NCI-H69 (cell line): ENCODE measurements at places on chromosomes 2 and 18.

GRCh38 chr2:170408461-170409163, 230.7 kb downstream of the MYO3B start:
- DNase-seq: peak; percentile 45

GRCh38 chr2:152942940-152943440, 224.6 kb downstream of the ARL6IP6 start:
- no peak for DNase-seq

DNA sequence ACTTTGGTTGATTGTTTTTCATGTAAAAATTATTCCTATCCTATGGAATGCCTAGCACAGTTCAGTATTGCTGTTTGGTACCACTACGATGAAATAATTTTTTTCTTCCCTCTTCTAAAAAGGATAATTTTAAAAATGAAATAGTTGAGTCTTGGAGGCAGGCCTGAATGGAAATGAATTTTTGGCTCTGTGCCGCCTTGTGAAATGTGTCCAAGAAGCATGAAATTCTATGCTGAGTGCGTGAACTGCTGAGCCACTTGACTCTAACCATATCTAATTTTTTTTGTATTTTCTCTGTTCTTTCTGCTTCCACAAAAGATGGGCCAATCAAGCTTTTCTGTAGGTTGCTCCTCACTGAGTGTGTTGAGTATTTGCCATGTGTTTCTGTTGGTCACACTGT, 95.0 kb downstream of the PRPF40A start:
- DNase-seq: no peak

DNA sequence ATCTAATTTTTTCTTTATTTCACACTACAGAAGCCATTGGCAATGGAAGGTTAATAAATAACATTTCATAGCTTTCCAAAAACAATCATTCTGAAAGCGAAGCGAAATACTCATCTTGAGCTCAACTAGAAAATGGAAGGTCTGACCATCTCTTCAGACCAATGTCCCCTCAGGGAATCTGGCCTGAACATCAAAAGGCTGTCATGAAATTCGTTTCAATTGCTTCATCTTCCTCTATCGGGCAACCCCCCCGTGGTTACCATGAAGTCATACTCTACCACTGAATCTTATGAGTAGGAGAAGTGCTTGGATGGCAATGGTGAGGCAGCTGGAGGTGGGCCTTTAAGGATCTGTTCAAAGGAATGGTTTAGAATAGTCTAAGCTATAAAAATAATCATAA, 22.9 kb upstream of the CYTIP start:
- no peak for DNase-seq

GRCh38 chr2:68907232-68907919, 36.2 kb upstream of the BMP10 start:
- DNase-seq: no peak

- no peak for DNase-seq
Measured at GRCh38 chr18:67302043-67302442, 214.5 kb downstream of the DSEL start.

DNA sequence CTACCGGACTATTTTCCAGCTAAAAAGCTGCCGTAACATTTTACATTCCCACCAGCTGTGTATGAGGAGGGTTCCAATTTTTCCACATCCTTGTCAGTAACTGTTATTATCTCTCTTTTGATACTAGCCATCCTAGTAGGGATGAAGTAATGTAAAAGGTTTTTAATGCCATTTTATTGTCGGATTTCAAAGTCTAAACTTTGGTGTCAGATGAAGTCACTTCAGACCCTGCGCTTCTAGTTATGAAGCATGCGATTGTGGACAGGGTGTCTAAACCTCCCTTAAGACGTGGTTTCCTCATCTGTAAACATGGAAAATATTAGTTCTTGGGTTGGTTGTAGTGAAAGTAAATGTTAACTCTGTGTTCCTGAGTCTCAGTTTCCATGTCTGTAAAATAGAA, 4.7 kb downstream of the DGKD start:
- no peak for DNase-seq

- no peak for DNase-seq
Measured at GRCh38 chr2:25035537-25036220, 6.2 kb upstream of the EFR3B start.
